ENCODE measurements at places on chromosomes 1 and 21.

DNA sequence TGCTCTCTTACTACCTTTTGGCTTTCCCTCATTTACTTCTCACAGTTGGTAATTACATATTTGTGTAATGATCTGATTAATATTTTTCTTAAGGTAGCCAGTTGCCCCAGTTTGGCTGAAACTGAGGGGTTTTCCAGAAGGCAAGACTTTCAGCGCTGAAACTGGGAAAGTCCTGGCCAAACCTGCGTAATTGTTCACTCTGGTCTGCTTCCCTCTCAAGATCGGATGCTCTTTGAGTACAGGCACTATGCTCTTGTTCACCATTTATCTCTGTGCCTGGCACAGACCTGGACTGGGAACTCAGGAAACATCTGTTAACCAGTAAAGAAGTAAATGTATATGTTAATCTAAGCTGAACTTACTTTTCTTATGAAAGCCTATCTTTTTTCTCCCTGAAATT, 209.6 kb upstream of the HOOK1 start:
- no peak for DNase-seq

- DNase-seq = no peak
These were observed 8.2 kb downstream of the ZNF692 start for GRCh38 chr1:248850536-248851251.

DNA sequence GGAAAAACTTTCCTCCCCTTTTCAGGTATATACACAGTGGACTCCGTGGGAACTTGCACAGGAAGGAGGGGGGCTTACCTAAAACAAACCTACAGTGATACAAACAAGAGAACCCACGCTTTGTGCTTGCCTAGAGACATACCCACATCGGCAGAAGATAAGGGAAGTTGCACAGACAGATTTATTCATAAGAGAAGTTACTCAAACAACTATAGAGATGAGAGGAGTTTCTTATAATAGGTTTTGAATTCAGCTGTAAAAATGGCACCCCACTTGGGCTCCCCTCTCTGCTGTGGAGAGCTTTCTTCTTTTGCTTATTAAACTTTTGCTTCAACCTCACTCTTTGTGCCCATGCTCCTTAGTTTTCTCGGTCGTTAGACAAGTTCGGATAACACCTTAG, 1.8 kb upstream of the DUSP12 start:
- DNase-seq = no peak

- DNase-seq = no peak
These were observed 514.0 kb upstream of the ADAMTS5 start for GRCh38 chr21:27480841-27481261.

GRCh38 chr1:248840946-248841345, 2.9 kb downstream of the ZNF672 start:
- no peak for DNase-seq

DNA sequence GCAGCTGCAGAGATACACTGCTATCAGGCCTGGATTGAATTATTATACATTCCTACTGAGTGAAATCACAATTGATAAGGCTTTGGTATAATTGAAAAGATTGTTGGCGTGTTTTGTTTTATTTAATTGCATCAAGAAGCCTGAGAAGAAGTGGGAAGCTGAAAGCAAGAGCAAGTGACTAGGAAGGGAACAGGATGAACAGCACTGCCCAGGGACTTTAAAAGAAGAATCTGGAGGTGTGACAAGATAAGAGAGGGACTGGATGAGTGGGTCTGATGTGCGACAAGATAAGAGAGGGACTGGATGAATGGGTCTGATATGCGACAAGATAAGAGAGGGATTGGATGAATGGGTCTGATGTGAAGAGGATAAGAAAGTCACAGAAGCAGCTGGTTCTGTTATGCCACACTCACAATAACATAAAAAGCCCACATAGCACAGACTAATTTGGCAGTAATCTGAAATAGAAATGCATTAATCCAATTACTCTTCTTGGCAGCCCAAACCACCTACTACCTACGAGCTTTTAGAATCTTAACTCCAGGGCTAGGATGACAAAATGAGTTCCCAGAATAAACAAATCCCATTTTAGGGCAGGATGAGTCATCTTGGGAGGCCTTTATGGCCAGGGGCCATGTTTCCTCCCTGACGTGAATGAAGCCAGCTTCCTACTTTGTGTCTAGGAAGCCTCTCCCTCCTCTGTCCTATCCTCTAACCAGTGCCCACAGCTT, 129.7 kb downstream of the DUSP10 start:
- DNase-seq = no peak

GRCh38 chr21:21262048-21262447, 263.8 kb downstream of the NCAM2 start:
- DNase-seq = no peak

GRCh38 chr1:168141871-168142385, 5.2 kb upstream of the GPR161 start:
- DNase-seq = no peak

- DNase-seq = no peak
These were observed 18.8 kb upstream of the GPR137B start for GRCh38 chr1:236123563-236123962.

DNA sequence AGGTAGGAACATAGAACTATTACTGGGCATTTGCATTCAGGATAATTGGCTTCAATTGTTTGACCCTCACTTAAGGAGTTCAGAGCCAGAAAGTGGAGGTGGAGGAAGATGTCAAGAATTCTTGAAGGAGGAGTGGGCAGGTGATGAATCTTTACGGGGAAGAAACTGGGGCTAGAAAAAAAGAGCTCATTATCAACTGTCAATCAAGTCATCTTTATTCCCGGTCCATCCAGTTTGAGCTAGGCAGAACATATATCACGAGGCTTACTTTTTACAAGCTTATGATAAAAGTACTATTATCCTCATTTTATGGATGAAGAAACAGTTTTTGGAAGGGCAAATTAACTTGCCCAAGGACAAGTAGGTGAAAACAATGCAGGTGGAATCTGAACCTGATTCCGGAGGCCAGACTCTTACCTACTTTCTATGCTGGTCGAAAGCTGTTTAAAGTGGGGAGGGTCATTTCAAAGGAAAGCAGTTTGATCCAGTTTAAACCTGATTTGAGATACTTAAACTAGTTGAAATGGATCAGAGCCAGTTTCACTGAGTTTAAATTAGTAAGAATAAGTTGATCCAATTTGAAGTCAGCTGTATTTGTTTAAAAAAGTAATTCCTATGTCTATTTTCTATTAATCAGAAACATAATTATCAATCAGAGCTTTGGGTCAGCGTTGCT, 13.3 kb upstream of the NBL1 start:
- no peak for DNase-seq

GRCh38 chr1:78387871-78388270, 102.9 kb upstream of the PTGFR start:
- DNase-seq = no peak

GRCh38 chr1:43312212-43312623, 11.4 kb downstream of the TIE1 start:
- DNase-seq = no peak

GRCh38 chr1:54865238-54866073, 21.5 kb downstream of the DHCR24 start:
- peak; percentile 77 for DNase-seq

- no peak for DNase-seq
These were observed 19.2 kb downstream of the DSTYK start for GRCh38 chr1:205192287-205192686.

GRCh38 chr1:201461645-201462441, 7.1 kb downstream of the PHLDA3 start:
- peak; percentile 81 for DNase-seq

GRCh38 chr1:51306950-51307349, 23.4 kb downstream of the TTC39A start:
- no peak for DNase-seq

- DNase-seq = peak; percentile 21
These were observed 15.8 kb downstream of the THRAP3 start for GRCh38 chr1:36239941-36240637.

DNA sequence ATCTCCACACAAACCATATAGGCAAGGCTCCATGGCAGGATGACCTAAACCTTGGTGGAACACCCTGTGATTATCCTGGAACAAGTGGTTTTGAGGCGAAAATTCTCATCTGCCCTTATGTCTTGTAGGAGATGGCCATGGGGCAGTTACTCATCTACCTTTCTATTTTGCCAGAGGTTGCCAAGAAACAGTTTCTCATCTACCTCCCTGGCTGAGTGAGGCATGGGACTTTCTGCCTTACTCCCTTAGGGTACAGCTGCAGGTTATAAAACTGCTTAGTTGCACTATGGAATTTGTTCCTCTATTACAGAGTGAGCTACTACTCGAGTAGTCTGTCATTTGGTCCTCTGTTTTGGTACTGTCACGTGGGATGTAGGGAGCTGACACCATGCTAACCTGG, 31.3 kb upstream of the GUCA2A start:
- DNase-seq = no peak

DNA sequence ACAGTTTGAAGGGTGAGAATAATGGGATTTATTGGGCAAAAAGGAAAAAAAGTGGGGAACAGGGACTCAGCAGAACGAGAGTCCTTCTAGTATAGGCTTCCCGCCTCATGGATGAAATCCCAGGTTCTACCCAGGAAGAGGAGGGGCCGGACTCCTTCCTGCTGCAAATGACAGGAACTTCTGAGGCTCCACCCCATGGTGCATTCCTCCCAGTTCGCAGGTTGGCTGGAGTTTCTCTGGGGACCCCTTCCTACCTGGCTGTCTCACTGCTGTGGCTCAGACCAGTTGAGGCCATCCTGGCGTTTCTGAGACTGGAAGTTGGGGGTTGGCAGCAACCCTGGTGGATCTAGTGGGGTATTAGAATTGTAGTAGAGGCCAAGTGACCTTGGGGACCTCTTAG, 27.5 kb downstream of the CNIH3 start:
- DNase-seq = no peak

DNA sequence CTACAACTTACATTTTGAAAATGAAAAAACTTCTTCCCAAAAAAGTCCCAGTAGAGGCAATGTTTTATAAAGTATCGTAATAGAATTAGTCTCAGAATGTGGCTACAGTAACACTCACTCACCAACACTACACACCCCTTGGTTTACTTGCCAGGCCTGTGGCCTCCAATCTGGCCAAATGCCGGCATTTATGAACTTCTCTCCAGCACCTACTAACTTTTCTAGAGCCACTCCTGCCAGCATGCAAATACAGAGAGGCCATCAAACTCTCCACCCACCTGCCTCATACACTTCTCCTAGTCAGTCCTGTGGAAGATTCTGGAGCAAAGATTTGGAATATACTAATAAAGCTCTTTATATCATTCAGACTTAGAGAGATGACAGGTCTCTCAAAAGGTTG, 32.3 kb downstream of the STPG1 start:
- DNase-seq = no peak

GRCh38 chr1:209411491-209411929, 172.0 kb upstream of the CAMK1G start:
- peak; percentile 68 for DNase-seq

GRCh38 chr1:55380355-55380970, 165.3 kb upstream of the USP24 start:
- DNase-seq = no peak

GRCh38 chr1:7620196-7620595, 150.9 kb upstream of the VAMP3 start:
- DNase-seq = no peak

GRCh38 chr1:117161887-117162286, 40.3 kb upstream of the TRIM45 start:
- no peak for DNase-seq

DNA sequence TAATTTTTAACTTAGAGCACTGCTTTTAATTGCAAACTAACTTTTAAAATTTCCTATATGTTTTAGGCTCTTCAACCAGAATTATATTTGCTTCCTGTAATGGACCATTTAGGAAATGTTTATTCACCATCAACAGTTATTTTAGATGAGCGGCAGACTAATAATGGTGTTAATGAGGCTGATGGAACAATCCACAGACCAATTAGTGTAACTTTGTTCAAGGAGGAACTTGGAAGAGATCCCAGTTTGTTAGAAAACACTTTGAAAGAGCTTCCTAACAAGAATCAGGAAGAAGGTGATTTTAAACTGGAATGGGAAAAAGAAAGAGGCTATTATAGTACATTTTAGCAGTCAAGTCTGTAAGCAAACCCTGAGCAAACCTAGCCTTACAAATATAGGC, 19.4 kb upstream of the GNG5 start:
- peak; percentile 51 for DNase-seq

- DNase-seq = peak; percentile 55
These were observed 33.2 kb downstream of the RCSD1 start for GRCh38 chr1:167663002-167663772.

DNA sequence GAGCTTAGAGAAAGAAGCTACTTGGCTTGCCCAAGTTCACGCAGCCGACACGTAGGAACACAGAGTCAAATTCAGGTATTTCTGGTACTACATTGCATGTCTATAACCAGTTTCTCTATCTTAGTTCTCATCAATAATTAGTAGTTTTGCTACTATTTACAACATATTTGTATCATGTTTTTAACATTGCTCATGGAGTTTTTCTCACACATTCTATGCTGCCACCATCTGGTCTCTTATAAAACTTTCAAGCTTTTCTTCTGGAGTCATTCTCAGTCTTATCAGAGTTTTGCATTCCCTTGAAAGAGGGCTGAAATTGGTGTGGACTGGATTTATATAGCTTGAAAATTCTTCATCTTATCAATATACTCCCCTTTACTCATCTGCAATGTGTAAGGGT, 118.8 kb upstream of the PALMD start:
- no peak for DNase-seq

DNA sequence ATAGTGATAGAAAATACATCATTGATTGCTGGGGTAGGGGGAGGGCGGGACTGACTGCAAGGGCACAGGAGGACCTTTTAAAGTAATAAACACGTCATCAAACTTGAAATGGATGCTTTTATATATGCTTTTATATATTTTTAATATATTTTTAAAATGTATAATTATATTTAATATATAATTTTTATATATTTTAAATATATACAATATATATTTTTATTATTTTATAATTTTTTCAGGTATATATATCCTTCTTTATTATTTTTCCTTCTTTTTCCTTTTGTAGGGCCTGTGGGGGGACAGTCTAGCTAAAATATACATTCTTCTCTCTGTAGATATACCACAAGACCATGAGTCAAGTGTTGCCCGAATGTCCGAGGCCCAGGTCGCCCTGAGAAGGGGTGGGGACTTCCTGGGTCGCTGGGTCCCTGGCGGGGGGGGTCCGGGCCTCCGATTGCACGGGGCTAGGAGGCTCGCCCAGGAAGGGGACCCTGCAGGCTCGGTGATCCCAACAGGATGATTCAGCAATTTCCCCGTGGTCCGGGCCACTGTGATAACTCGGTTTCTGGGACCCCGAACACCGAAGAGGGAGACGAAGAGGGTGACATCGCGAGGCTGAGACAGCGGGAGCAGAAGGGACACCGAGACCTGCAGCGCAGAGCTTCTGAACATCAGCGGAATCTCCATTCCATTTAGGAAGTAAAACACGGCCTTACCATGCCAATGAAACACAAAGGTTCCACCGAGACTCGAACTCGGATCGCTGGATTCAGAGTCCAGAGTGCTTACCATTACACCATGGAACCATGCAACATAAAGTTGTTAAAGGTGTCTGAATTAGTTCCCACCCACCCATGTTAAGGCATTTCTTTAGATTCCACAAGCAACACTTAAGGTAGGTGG, 112.5 kb upstream of the NBPF11 start:
- DNase-seq = peak; percentile 21

Measured in Ammon's horn (tissue), 1 donor.